ENCODE measurements at places on chromosomes 16 and 17. TPM values are rescaled to one million over a fixed set of nuclear protein-coding genes. Genes with fewer than 3 reads are reported as not detected.

SERPINF2 gene
- 0.82 TPM for total RNA-seq

ZFP1 gene
- 15.4 TPM for total RNA-seq

MSRB1 gene
- total RNA-seq = 16.6 TPM

ORC6 gene
- 8.0 TPM for total RNA-seq

DPEP3 gene
- 0.29 TPM for total RNA-seq

NAGS gene
- 1.0 TPM for total RNA-seq

RPH3AL gene
- 5.2 TPM for total RNA-seq

DNAH17 gene
- total RNA-seq = 0.29 TPM

FNDC8 gene
- not detected for total RNA-seq

ZNF385C gene
- 16.7 TPM for total RNA-seq

RNF43 gene
- total RNA-seq = 1.5 TPM

IGFALS gene
- total RNA-seq = not detected

TPPP3 gene
- 0.15 TPM for total RNA-seq

FOXF1 gene
- not detected for total RNA-seq

GRCh38 chr16:23651943-23652468 is 10.7 kb downstream of the DCTN5 start:
- DNase-seq = no peak

DNA sequence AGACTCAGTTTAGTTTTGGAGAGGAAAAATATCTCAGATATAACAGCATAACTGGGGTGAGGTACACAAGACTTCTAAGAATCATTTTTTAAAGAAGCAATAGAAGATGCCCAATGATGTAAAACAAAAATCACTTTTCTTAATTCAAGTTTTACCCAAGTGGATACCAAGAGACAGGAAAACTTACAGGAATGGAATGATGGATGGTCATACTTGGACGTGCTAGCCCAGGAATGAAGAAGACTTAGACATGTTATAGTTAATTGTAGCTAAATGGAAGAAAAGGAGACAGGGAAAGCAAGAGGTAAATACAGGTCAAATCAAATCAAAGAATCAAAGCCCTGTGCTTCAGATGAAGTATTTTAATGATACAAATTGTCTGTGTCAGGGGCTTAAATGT is 312.7 kb upstream of the KCNJ16 start:
- no peak for DNase-seq

GRCh38 chr17:36777118-36777517 is 160.2 kb upstream of the LHX1 start:
- no peak for DNase-seq

DNA sequence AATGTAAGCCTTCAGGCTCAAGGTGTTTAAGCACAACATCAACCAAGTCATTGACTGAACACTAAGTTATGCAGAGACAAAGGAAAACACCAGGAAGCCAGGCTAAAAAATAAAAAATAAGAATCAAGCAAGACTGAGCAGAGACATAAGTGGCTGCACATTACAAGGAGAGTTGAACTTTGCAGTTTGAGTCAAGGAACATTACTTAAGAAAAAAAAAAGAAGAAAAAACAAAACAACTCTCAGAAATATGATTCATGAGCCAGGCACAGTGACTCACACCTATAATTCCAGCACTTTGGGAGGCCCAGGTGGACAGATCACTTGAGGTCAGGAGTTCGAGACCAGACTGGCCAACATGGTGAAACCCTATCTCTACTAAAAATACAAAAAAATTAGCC is 168.1 kb downstream of the C16orf95 start:
- no peak for DNase-seq

- DNase-seq = no peak
These were observed 51.5 kb downstream of the SHISA6 start for GRCh38 chr17:11292491-11292890.

DNA sequence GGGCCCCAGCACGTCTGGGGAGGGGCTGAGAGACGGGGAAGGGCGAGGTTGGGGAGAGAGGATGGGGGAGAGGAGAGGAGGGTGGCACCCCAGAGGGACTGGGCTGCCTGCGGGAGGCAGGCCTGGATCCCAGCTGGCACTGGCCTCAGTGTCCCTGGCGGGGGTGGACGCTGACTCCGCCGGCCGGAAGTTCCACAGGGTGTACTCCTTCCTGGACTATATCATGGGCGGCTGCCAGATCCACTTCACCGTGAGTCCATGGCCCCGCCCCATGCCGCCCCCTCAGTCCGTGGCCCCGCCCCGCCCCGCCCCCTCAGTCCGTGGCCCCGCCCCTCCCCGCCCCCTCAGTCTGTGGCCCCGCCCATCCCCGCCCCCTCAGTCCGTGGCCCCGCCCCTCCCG is 11.3 kb downstream of the CPNE7 start:
- no peak for DNase-seq

DNA sequence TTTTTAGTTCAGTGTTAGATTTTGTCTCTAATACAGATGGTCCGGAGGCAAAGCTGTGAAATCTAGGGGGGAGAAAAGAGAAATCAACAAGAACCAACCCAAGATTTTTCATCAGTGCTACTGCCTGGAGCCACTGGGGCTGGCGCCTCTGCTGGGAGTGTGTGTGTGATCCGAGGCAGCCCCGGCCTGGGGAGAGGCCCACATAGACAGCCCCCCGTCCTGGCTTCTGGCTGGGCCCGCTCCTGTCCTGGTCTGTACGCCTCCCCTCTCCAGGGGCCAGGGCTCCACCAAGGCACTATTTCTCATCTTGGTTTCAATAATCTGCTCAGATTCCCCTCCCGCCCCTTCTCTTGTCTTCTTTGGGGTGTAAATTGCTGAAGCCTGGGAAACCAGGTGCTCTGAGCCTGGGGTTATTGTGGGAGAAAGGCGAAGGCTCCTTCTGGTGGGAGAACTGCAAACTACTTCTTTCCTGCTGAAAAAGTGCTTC is 7.8 kb downstream of the BAHCC1 start:
- no peak for DNase-seq

- no peak for DNase-seq
These were observed 24.7 kb downstream of the WSB1 start for GRCh38 chr17:27318633-27319032.

DNA sequence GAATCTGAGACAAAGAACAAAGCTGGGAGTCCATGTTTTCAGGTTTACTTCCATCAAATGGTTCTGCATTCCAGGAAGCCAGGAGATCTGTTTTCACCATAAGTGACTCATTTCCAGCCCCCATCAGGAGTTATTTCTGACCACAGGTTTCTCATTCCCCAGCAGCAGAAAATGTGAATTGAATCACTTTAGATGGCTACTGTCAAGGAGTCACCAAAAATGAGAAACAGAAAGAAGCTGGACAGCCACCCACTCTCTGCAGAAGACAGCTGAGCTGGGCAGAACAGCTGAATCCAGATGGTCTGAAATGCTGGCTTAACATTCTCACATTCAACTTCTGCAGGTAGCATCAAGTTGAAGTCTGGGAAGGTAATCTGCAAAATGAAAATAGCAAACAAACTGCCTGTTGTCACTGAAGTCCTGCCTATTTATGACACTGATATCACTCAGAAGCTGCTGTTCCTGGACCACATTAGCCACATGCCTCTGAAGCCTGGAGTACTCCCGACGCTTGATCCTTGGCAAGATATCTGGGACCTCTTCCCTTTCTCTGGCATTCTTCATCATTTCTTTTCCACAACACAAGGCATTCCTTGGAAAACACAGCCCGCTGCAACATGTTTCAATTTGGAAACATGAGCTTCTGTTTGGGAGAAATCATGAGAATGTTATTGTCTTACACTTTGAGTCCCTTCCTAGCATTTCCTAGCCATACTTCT is 15.3 kb downstream of the CCL11 start:
- no peak for DNase-seq

GRCh38 chr17:10327640-10328039 is 45.2 kb downstream of the MYH13 start:
- peak; percentile 55 for DNase-seq

DNA sequence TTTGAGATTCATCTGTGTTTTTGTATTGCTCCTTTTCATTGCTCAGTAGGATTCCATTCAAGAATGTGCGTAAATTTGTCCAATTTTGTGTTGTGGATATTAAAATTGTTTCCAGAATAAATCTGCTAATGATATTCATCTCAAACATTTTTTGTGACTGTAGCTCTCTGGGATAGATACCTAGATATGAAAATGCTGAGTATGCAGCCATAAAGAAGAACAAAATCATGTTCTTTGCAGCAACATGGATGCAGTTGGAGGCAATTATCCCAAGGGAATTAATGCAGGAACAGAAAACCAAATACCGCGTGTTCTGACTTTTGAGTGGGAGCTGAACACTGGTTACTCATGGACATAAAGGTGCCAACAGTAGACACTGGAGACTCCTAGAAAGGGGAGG is 40.2 kb upstream of the ATF7IP2 start:
- no peak for DNase-seq

GRCh38 chr16:52398021-52398420 is 148.9 kb downstream of the TOX3 start:
- no peak for DNase-seq

DNA sequence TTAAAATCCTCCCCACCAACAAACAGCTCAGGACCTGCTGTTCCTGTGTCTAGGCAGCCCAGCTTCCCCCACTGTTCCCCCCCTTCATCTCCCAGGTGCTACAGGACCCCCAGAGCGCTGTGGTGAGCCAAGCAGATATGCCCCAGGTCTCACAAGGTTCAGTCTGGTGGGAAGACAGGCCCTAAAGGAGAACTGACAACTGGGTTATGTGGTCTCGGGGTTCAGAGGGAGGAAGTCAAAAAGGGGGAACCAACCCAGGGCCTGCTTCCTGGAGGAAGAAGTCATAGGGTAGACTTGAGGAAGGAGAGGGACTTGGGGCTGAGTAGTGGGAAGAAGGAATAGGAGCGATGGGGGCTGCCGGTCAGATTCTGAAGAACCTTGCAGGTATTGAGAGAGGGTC is 2.6 kb downstream of the RIPOR1 start:
- no peak for DNase-seq

GRCh38 chr17:4721203-4722135 is 9.8 kb upstream of the MED11 start:
- DNase-seq = no peak

DNA sequence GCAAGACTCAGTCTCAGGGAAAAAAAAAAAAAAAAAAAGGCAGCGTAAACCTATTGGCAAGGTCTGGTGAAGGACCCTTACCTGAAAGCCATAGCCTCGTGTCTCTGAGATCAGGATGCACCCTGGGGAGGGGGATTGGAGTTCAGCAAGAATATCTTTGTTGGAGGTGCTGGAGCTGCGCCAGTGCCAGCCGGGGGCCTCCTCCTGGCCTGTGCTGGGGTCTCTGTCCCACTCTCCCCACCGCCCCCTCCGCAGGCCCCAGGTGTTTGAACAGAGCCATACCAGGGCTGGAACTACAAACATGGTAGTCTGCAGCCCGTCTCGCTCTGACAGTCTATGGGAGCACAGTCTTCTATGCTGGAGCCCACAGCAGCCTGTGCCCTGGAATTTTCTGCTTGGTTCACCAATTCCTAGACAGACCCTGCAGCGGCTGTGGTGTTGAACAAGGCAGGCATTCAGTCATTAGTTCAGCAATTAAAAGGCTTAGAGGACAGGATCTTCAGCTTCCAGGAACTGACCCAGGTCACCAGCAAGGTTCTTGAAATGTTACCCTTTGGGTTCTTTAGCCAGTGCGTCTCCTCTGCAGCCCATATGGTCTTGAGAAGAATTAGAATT is 42.2 kb upstream of the KIFC3 start:
- no peak for DNase-seq

GRCh38 chr17:10936931-10937330 is 99.0 kb upstream of the PIRT start:
- DNase-seq = no peak

- DNase-seq = no peak
These were observed 20.6 kb upstream of the B4GALNT2 start for GRCh38 chr17:49111934-49112333.

DNA sequence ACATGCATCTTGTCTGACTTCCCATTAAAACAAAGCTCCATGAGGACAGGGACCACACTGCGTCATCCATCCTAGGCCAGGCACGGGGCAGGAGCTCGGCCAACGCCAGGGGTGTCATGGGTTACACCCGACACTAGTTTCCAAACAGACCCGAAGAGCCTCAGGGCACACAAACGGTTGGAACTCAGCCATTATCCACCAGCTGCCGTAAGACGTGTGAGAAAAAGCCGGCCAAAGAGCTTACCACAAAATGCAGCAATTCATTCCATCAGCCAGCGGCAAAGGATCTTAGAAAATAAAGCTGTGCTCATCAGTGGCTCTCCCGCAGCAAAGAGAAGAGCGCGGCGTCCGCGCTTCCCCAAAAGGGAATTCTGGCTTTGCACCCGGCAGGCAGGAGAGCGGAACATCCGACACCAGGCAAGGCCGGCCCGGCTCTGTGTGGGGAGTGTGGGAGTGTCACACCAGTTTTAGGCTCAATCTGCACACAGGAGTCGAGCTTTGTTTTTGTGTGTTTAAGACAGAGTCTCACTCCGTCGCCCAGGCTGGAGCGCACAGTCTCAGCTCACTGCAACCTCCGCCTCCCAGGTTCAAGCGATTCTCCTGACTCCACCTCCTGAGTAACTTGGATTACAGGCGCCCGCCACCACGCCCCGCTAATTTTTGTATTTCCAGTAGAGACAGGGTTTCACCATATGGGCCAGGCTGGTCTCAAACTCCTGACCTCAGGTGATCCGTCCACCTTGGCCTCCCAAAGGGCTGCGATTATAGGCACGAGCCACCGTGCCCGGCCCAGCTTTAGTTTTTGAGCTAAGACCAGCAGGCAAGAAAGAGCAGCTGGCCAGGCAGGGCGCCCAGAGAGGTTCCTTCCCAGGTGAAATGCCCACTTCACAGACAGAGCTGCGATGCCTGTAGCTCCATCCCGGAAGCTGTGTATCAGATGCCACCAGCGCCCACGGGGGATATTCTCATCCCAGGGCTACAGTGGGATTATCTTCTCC is 1.5 kb downstream of the SLC38A8 start:
- no peak for DNase-seq

- no peak for DNase-seq
These were observed 232.7 kb downstream of the SOX9 start for GRCh38 chr17:72353502-72353901.

- no peak for DNase-seq
These were observed 75.2 kb downstream of the FTO start for GRCh38 chr16:53779186-53779585.

DNA sequence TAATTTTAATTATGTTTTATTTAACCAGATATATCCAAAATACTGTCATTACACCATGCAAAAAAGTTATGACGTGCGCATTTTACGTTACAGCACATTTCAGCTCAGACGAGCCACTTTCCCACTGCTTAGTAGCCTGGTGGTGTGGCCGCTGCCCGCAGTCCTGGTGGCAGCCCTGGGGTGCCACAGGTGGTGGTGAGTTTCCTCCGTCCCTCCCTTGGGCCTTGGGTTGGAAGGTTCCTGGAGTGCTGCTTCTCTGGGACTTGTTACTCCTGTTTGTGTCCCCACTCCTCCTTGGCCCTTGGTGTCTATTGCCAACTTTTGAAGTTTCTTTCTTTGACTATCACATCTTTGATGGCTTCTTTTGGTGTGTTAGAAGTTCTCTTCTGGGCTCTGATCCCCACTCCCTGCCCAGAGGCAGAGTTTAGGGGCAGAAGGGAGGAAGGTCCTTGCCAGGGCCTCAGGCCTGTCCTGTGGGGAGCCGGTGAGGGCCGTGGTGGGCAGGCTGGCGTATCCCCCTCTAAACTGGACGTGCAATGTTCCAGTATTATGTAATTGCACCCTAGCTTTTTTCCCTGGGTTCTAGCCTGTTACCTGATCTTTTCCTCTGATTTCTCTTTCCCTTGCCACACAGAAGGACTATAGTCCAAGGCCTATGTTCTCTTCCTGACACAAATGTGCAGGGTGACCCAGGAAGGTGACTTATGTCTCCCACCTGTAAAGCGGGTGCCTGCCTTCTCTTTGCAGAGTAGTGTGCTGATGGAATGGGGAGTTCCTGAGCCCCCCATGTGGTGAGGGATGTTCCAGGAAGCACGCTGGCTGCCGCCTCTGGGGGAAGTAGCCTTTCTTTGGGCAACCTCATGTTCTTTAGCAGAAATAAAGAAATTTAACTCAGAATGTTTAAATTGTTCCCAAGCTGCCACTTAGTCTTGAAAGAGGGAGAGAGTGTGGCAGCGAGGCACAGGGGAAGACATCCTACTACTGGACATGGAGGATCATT is 8.4 kb downstream of the MPRIP start:
- DNase-seq = peak; percentile 11

All from activated B cell treated with CpG ODN at 0.5 μM for 24 hours (primary cell).